ENCODE measurements at places on chromosomes 2 and 18.

- no peak for DNase-seq
These were observed 68.4 kb upstream of the MCFD2 start for GRCh38 chr2:46984040-46984439.

- no peak for DNase-seq
These were observed 196.5 kb downstream of the MYO1B start for GRCh38 chr2:191441496-191442214.

- no peak for DNase-seq
These were observed 11.3 kb upstream of the ARHGEF4 start for GRCh38 chr2:130825231-130825965.

GRCh38 chr2:165587335-165587938 is 117.9 kb downstream of the CSRNP3 start:
- DNase-seq: no peak

- DNase-seq: no peak
These were observed 17.5 kb downstream of the SMAD2 start for GRCh38 chr18:47912794-47913585.

GRCh38 chr18:717003-717402 is 4.6 kb upstream of the ENOSF1 start:
- DNase-seq: no peak

DNA sequence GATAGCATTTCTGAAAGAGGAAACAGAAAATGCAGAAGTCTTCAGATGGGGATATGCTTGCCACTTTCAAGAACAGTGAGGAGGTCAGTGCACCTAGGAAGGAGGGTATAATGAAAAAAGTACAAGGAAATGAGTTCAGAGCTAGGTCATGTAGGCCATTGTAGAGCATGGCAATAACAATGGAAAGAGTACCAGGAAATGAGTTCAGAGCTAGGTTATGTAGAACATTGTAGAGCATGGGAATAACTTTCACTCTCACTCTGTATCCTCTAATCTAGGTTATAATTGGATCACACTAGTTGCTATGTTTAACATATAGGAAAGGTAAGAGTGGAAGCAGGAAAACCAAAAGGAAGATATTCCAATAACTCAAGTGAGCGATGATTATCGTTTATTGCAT is 12.3 kb downstream of the SCG2 start:
- no peak for DNase-seq

- DNase-seq: no peak
These were observed 478.2 kb downstream of the PTPRM start for GRCh38 chr18:8045160-8045883.

- DNase-seq: no peak
These were observed 567.3 kb upstream of the DSEL start for GRCh38 chr18:68083776-68084175.

DNA sequence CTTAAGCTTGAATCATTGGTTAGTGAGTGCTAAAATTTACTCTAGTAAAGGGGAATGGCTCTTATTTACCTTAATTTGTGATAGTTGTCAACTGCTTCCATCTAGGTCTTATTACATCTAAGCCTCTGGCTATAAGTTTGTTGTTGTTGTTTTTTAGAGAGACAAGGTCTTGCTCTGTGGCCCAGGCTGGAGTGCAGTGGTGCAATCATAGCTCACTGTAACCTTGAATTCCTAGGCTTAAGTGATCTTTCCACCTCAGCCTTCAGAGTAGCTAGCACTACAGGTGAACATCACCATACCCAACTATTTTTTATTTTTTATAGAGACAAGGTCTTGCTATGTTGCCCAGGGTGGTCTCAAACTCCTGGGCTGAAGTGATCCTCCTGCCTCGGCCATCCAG is 6.6 kb downstream of the HADHA start:
- no peak for DNase-seq

GRCh38 chr2:53724536-53724935 is 43.1 kb upstream of the CHAC2 start:
- DNase-seq: no peak

GRCh38 chr18:46718501-46719341 is 38.1 kb downstream of the ST8SIA5 start:
- no peak for DNase-seq

DNA sequence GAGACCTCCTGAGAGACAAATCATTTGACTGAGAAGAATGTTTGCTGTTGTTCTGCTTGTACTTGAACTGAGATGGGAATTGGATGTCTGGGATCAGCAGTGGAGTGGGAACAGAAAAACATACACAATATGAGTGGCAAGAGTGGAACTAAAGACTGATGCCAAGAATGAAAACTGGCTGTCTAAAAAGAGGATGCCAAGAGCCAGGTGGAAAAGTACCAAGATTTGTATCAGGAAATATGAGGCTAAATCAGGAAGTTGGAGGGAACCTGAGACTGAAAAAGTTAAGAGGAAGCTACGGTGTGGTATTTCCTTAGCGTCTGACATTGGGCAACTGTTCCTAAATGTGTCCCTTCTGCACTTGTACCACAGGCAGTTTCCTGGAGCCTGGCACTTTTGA is 440.9 kb upstream of the CELF4 start:
- no peak for DNase-seq

GRCh38 chr2:102950371-102950946 is 188.6 kb downstream of the TMEM182 start:
- no peak for DNase-seq

DNA sequence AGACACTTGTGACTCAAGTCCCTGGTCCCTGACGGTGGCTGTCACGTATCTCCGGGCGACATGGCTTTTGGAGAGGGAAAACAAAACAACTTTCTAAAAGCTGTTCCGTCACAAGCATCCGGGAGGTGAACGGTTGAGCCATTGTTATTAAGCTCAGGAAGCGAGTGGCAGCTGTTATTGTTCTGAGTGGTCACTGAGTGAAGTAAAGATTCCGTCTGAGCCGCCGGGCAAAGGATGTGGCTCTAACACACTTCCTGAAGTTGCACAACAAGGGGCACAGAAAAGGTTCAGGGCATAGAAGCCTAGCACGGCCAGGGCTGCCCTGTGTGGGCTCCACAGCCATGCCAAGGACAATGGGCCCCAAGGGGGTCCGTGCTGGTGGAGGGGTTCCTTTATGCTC is 24.3 kb downstream of the INPP5D start:
- DNase-seq: no peak

DNA sequence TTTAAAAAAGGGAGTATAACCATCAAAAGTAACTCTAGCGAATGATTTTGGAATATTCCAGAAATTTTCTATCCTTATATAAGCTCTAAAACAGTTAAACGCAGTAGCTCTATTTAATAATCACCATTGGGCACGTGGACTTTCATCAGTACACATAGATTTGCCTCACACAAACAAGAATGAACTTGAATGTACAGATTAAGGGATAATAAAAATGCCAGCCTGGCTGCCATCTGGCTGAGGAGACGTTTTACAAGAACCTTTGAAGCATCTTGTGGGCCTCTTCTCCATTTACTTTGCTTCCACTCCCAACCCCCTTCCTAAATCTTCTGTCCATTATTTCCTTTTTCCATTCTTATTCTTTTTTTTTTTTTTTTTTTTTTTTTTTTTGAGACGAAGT is 47.2 kb downstream of the AGAP1 start:
- no peak for DNase-seq

GRCh38 chr2:118291251-118291880 is 203.1 kb downstream of the INSIG2 start:
- DNase-seq: no peak

DNA sequence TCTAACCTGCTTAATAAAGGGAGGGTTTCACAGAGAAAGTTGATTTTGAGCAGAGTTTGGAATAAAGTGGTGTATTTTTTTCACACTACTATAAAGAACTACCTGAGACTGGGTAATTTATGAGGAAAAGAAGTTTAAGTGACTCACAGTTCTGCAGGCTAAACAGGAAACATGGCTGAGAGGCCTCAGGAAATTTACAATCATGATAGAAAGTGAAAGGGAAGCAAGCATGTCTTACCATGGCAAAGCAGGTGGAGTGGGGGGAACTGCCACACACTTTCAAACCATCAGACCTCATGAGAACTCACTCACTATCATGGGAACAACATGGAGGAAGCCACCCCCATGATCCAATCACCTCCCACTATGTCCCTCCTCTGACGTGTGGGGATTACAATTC is 546.7 kb downstream of the EPHA4 start:
- DNase-seq: no peak

- no peak for DNase-seq
These were observed 166.4 kb downstream of the GPD2 start for GRCh38 chr2:156602552-156602933.

- DNase-seq: no peak
These were observed 58.9 kb upstream of the THUMPD2 start for GRCh38 chr2:39837856-39838453.

DNA sequence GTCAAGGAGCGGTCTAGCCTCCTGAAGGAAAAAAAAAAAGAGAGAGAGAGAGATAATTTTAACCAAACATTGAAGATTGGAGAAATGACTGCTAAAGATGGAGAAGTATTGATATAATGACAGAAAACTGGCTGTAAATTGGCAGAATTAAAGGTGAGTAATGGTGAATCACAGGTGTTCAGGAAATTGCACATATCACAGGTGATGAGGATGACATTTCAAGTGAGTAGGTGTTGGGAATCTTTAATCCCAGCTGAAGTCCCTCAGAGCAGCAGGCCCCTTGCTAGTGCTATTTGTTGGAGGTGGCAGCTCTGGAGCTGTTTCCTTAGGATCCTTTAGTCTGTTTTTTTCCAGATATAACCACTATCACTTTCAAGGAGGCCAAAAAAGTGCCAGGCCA is 678.4 kb upstream of the VRK2 start:
- DNase-seq: no peak

DNA sequence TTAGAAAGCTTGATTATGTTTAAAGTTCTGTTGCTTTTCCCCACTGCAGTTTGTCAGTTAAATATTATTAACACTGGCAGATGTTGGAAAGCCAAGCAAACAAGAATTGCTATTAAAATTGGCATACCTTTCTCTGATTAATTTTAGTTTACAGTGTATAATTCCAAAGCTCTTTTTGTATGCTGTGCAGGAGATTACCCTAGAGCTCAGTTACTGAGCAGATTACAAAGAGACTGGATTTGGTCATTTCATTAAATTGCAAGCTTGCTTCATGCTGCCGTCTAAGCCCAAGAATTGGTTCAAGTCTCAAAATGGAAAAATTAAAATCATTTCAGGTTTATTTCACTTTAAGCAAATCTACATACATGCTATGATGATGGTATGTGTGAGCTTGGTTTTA is 2.3 kb downstream of the ASAP2 start:
- no peak for DNase-seq

All from stimulated activated CD4-positive, alpha-beta T cell treated with anti-CD3 and anti-CD28 coated beads, Interleukin-1b, Interleukin-23, amount 100 ng/mL, for 1 hour (primary cell).